ENCODE measurements at places on chromosomes 5 and 9. TPM values are rescaled to one million over a fixed set of nuclear protein-coding genes. Genes with fewer than 3 reads are reported as not detected.

The CAPSL gene
- total RNA-seq: 0.47 TPM

DNA sequence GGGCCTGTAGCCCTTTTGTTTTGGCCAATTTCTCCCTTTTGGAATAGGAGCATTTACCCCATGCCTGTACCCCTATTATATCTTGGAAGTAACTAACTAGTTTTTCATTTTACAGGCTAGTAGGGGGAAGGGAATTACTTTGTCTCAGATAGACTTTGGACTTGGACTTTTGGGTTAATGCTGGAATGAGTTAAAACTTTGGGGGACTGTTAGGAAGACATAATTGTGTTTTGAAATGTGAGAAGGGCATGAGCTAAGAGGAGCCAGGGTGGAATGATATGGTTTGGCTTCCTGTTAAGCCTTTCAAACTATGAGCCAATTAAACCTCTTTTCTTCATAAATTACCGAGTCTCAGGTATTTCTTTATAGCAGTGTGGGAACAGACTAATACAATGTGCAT, 168.1 kb downstream of the FGF1 start:
- DNase-seq: no peak

The SPATA31C1 gene
- not detected for total RNA-seq

GRCh38 chr5:38157024-38157423, 101.3 kb upstream of the EGFLAM start:
- no peak for DNase-seq

The SEMA5A gene
- total RNA-seq: 58.5 TPM

DNA sequence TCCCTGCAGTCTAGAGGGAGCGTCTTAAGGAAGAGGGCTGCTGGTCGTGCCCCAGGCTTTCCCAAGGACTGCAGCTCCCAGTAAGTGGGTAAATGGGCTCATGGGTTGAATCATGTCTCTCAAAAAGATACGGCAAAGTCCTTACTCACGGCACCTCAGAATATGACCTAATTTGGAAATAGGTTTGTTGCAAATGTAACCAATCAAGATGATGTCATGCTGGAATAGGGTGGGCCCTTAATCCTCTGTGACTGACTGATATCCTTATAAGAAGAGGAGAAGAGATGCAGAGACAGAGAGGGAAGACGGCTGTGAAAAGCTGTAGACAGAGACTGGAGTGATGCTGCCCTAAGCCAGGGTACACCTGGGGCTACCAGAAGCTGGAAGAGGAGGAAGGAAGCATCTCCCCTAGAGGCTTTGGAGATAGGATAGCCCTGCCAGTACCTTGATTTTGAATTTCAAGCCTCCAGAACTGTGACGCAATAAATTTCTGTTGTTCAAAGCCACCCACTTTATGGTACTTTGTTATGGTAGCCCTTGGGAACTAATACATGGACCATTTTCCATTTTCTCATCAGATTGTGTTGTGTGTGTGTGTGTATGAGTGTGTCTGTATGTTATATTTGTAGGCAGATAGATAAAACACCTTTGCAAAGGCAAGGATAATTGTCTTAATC, 15.0 kb downstream of the GALNT10 start:
- DNase-seq: peak; percentile 43

The TMEM171 gene
- total RNA-seq: 1.3 TPM

GRCh38 chr5:158056130-158056825, 197.3 kb upstream of the CLINT1 start:
- DNase-seq: no peak

The SLC4A9 gene
- not detected for total RNA-seq

DNA sequence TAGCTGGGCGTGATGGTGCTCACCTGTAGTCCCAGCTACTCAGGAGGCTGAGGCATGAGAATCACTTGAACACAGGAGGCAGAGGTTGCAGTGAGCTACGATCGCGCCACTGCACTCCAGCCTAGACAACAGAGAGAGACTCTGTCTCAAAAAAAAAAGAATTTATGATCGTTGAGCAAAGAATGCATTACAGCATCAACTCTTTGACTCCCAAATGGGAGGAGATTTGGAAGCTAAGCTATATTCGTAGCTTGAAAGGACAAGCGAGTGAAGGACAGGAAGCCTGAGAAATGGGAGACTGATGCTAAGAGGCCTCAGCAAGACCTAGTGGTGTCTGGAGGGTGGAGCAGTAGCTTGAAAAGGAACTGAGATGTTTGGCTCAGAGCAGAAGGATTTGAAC, 10.3 kb upstream of the CCIN start:
- DNase-seq: no peak

GRCh38 chr9:12775679-12776512, 1.1 kb downstream of the LURAP1L start:
- peak; percentile 76 for DNase-seq

The ELAVL2 gene
- total RNA-seq: not detected

GRCh38 chr9:114462791-114463190, 42.5 kb downstream of the WHRN start:
- peak; percentile 67 for DNase-seq

GRCh38 chr5:62483556-62483955, 71.0 kb downstream of the IPO11 start:
- DNase-seq: no peak

The BARX1 gene
- total RNA-seq: not detected

GRCh38 chr5:14108170-14108996, 34.8 kb upstream of the TRIO start:
- peak; percentile 69 for DNase-seq

GRCh38 chr9:3977614-3978112, 322.2 kb downstream of the GLIS3 start:
- DNase-seq: no peak

The CYSRT1 gene
- total RNA-seq: 0.32 TPM

DNA sequence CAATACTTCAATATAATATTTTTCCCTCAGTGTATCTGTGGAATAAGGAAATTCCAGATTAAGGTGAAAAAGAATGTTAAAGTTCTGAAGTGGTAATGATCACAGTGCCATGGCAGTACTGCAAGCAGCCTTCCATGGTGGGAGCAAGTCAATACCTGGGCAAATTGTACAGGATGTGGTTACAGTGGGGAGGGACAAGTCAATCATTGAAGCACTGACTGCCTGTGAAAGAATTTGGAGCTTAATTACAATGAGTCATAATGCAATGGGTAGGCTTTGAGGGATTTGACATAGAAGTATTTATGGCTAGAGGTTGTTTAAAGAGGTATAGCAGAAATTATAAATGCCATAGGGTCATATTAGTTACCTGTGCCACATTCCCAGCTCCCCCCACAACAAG, 786.5 kb upstream of the ACO1 start:
- no peak for DNase-seq

GRCh38 chr5:20574576-20574975, 586.6 kb upstream of the CDH18 start:
- no peak for DNase-seq

The PHF24 gene
- not detected for total RNA-seq

The CTXN3 gene
- not detected for total RNA-seq

The SPATA31E1 gene
- total RNA-seq: not detected

- peak; percentile 68 for DNase-seq
Observed at GRCh38 chr9:72540348-72540873, 19.0 kb downstream of the TMC1 start.

The SLC6A7 gene
- total RNA-seq: not detected

GRCh38 chr5:163995206-163995605, 489.8 kb downstream of the MAT2B start:
- no peak for DNase-seq

DNA sequence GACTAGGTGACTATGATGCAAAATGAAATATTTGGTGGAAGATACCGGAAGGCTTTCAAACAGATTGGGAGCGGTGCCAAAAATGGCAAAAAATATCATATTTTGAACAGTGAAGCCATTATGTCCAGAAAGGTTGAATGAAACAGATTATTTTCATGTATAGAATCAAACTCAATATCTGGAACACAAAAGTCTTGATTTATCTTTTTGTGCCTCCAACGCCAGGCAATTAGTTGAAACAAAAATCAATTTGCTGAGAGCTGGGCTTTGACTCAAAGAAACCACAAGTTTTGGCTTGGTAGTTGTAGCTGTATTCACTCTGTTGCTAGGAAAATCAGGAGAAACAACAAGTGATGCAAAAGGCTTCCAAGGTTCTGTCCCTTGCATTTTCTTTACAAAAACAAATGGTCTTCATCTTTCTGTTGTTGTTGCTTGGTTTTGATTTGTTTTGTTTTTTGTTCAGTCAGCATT, 421.7 kb upstream of the TYRP1 start:
- DNase-seq: no peak

DNA sequence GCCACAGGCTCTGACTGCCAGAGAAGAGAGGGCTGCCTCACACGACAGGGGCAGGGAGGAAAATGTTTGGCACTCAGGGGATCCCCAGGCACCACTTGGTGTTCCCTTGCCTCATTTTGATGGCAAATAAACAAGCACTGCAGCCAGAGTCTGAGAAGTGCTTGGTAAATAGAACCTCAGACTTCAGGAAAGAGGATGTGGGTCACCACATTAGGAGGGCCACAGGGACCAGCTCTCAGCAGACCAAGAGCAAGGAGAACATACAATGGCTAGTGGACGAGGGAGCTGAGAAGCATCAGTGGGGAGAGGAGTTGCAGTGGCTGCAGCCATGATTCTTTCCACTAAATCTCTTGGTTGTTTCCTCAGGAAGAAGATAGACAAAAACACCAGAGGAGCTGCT, 413.9 kb downstream of the GADD45G start:
- DNase-seq: no peak

- DNase-seq: no peak
Observed at GRCh38 chr5:143434261-143435209, 31.0 kb upstream of the NR3C1 start.

The LTC4S gene
- not detected for total RNA-seq

DNA sequence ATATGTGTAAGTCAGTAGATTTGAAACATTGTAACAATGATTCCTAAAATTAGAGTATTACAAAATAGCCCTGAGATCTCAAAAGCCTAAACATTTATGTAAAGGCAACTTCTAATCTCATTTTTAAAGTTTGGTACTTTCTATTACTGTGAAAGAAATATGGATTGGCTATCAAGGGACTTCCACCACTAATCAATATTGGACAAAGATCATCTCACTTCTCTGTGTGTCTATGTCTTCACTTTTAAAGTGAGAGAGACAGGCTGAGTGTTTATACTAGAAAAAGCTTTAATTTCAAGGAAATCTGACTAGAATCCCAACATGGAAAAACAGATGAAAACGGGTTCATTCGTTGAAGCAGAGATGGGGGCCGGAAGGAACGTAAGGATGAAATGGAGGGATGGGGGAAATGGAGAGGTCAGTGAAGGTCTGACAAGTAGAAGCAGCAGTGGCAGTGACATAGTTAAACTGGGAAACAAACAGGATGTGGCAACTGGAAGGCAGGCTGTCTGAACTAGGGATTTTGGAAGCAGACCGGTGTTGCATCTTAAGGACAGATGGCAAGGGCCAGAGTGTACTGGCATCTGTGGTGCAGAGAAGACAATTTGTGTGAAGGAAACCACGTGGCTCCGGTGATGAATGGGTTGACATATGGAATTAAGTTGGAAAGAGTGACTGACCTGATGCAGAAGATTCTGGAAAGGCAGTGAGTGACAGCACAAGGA, 60.8 kb downstream of the PDE4D start:
- no peak for DNase-seq

- DNase-seq: no peak
Observed at GRCh38 chr5:35622974-35623373, 5.3 kb downstream of the SPEF2 start.

Data from HFFc6 (cell line).